Myocyte (in vitro differentiated cells): ENCODE measurements at places on chromosomes 1 and 21. TPM values are rescaled to one million over a fixed set of nuclear protein-coding genes. Genes with fewer than 3 reads are reported as not detected.
A peak's percentile ranks its signal among the peaks of the same experiment; 100 is the strongest.

GRCh38 chr1:54017979-54018378 is at the start of gene LDLRAD1:
LDLRAD1 (minus strand) TSS chr1:54018186; CDS start chr1:54018112, 74 bp downstream.
- DNase-seq = peak; percentile 3

- no peak for DNase-seq
Measured at GRCh38 chr1:23977187-23977853, 2.8 kb downstream of the SRSF10 start.

GRCh38 chr21:42013931-42014330 is 3.8 kb upstream of the ZBTB21 start:
- no peak for DNase-seq

DNA sequence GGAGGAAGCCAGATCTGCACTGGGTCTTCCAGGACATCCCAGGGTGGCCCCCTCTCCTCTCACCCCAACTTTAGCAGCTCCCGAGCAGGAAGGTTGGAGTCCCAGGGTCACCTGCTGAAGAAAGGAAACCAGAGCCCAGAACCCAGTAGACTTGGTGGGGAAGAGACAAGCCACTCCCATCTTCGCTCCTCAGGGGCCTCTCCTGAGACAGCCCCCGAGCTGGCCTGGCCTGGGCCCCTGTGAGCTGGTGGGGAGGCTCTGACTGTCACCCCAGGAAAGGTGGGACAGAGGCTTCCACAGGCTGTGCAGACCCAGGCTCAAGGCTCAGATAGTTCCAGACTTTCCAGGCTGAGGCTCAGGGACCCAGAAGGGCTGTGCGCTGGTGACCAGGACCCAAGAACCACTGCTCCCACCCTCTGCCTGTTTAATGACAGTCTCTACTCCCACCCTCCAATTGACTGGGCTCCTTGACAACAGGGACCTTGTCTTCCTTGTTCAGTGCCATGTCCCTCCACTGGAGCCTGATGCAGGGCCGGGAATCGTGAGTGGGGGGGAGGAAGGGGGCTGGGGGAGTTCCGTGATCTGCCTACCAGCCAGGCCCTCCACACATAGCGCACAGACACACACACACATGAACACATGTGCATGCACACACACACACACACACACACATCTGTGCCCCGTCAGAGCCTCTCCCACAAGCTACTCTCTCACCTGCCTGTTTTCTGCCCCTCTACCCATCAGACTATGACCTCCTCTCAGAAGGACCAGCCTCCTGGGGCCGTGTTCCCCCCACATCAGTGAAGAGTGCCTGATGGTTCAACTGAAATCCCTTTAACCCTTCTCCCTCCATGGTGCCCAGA is 401.2 kb downstream of the MATN1 start:
- no peak for DNase-seq

- no peak for DNase-seq
Measured at GRCh38 chr1:2251786-2252185, 23.7 kb downstream of the SKI start.

DNA sequence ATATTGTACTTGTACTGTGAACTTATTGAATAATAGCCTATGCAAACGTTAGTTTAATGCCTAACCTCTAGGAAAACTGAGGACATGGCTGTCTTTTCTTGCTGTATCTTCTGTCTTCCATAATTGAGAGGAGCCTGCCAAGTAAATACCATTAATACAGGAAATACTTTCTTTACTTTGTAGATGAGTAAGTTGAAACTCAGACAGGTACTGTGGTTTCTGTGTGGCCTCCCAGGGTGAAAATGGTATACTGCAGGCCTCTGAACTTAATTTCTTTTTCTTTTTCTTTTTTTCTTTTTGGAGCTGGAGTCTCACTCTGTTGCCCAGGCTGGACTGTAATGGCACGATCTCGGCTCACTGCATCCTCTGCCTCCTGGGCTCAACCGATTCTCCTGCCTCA is 208.8 kb upstream of the ADGRL4 start:
- no peak for DNase-seq

- peak; percentile 82 for DNase-seq
Measured at GRCh38 chr21:39647476-39647875, 34.7 kb downstream of the B3GALT5 start.

TOR1AIP2 gene
- 73.9 and 81.8 TPM in 2 replicates for total RNA-seq

DNA sequence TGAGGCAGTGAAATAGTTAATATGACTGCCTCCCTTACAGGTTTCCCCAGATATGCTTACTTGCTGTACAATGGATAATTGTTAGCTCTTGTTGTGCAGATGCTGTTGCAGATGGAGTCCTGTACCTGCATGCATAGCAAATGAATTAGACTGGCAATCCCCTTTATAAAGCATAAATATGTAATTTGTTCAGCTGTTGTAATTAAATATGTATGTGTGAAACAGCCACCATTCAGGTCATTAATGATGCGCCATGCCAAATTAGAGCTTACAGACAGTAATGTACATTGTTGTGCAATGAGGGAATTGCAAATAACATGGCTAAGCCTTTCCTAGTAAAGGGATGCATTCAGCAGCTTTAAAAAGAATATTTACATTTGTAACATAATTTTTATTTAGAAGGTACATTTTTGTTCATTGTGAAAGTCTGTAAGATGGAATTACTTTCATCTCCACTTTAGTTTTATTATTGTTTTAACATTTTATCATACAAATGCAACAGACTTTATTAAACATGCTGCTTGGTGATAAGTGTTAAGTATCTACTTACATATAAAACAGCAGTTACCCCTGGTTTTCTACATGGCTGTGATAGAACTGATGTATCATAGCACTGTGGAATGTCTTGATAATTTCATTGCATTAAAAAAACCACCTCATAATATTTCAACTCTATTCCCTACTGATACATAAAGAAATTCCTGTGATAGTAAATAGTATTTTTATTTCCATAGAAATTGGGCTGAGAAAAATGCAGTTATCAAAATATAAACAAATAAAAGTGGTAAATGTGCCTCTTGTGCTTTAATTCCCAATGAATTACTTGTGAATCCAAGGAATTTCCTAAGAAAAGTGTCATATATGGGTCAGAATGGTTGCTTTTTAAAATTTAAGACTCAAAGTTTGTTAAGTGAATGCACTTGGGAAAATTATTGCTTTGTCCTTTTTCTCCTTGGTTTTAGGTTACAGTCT is 99.0 kb downstream of the NFIA start:
- no peak for DNase-seq

GRCh38 chr1:153220606-153221303 is 3.4 kb downstream of the PRR9 start:
- peak; percentile 1 for DNase-seq

- DNase-seq = no peak
Measured at GRCh38 chr1:32813941-32814739, 3.0 kb downstream of the YARS1 start.

DNA sequence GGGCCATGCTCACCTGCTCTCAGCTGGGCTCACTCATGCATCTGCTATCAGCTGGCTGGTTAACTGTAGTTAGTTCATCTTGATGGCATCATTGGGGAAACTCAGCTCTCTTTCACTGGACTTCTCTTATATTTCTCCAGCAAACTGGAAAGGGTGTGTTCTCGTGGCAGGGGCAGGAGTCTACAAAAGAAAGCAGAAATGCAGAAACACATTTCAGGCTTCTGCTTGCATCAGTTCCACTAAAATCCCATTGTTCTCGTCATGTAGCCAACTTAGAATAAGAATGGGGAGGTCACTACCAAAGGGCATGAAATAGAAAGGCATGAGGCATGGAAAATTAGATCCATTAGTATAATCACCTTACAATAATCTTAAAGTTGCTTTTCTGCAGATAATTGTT is 207.3 kb downstream of the NRIP1 start:
- DNase-seq = no peak

- no peak for DNase-seq
Measured at GRCh38 chr1:181936269-181936668, 125.2 kb downstream of the ZNF648 start.

SLC35E2B gene
- total RNA-seq = 25.6 and 26.6 TPM in 2 replicates

GRCh38 chr1:108140936-108141335 is 59.2 kb downstream of the SLC25A24 start:
- no peak for DNase-seq

CTSS gene
- total RNA-seq = 2.6 and 3.8 TPM in 2 replicates

DNA sequence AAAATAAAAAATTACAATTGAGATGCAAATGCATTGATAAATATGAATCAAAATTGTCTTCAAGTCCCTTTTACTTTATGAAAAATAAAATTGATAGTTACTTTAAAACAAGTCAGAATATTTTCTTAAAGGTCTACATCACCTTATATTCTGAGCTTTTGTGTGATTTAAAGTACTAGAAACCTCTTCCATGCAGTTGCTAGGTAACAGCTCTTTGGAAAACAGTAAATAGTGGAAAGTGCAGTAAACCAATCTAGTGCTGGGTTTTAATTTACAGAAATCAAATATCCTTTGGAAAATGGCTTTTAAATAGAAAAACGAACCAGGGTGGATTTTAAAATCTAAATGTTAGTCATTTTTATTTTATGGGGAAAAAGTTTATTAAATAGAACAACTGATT is 227.9 kb downstream of the KCNT2 start:
- peak; percentile 28 for DNase-seq

- DNase-seq = no peak
Measured at GRCh38 chr1:167276969-167277368, 56.3 kb downstream of the POU2F1 start.

VHLL gene
- not detected in 2 replicates for total RNA-seq

- DNase-seq = peak; percentile 64
Measured at GRCh38 chr1:63813829-63814277, 40.0 kb downstream of the ROR1 start.

DNA sequence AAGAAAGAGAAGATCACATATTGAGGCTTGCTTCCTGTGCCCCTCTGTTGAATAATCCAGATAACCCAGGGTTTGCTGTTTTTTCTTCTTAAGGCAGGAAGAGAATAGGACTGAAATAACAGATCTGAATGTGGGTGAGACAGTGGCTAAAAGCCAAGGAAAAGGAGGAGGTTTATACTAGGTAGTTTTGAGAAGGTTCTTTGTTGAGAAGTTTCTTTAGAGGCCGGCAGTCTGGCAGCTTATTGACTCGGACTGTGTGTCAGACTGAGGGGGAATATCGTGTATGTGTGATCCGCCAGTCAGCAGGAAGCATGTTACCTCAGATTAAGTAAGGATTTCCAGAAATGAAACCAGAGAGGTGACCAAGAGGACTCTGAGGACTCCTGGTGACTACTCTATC is 119.8 kb downstream of the PLA2G4A start:
- no peak for DNase-seq

RSPH1 gene
- not detected in 2 replicates for total RNA-seq

DNA sequence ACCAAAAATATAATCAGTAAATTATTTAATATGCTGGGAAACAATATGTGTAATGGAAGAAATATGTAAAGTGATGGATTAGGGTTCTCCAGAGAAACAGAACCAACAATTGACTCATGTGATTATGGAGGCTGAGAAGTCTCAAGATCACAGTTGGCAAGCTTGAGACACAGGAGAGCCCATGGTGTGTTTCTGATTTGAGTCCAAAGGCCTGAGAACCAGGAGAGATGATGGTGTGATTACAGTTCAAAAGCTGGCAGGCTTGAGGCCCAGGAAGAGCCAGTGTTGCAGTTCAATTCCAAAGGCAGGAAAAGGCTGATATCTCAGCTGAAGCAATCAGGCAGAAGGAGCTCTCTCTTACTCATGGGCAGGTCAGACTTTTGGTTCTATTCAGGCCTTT is 138.8 kb upstream of the NBPF11 start:
- DNase-seq = no peak

GRCh38 chr1:43558346-43558841 is 27.7 kb downstream of the PTPRF start:
- DNase-seq = no peak

- no peak for DNase-seq
Measured at GRCh38 chr1:201955729-201956143, 433 bp downstream of the TIMM17A start.

DNA sequence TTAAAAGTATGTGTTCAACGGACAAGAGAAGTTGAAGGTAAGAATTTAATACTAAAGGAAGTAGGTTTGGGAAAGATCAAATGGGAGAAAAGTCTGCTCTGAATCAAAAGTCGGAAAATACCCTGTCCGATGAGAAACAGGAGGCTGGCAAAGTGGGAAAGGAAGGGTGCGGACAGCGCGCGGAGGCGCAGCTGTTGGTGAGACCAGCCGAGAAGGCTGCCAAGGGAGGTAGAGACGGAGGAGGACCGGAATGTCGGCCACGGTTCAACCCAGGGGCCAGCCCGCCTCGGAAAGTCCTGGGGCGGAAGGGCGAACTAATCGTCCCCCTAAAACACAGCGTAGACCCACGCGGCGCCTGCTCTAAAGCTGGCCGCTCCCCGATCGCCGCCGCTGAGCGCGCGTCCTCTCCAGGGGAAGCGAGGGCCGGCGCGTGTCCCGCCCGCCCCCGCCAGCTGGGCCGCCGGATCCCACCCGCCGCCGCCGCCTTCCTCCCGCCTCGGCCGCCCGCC is 639 bp upstream of the SPATA1 start:
- peak; percentile 79 for DNase-seq

SH2D1B gene
- not detected in 2 replicates for total RNA-seq

GRIK1 gene
- 0.16 TPM in 1 of 2 replicates, not detected in the other for total RNA-seq

OR2T11 gene
- not detected in 2 replicates for total RNA-seq

LCE2D gene
- total RNA-seq = not detected in 2 replicates
